ENCODE measurements at places on chromosomes 11 and 22. TPM values are rescaled to one million over a fixed set of nuclear protein-coding genes. Genes with fewer than 3 reads are reported as not detected.

- no peaks in the 10 kb centered on the region for H3K4me1 ChIP-seq
- no peak overlapping the region for H3K27ac ChIP-seq
- no peak for DNase-seq
- no peaks in the 10 kb centered on the region for H3K27me3 ChIP-seq
- no peaks in the 10 kb centered on the region for H3K36me3 ChIP-seq
These were observed 747.0 kb upstream of the LUZP2 start for GRCh38 chr11:23749762-23750430.

GRCh38 chr11:83549984-83550667 is 264.0 kb upstream of the CCDC90B start:
- no peak overlapping the region for H3K4me3 ChIP-seq
- H3K36me3 ChIP-seq = no peaks in the 10 kb centered on the region
- H3K27ac ChIP-seq = no peak overlapping the region
- H3K27me3 ChIP-seq = peaks cover 2% of the 10 kb centered on the region

GRCh38 chr11:79481795-79482194 is 41.0 kb upstream of the TENM4 start:
- H3K27me3 ChIP-seq = peaks cover 15% of the 10 kb centered on the region
- no peaks in the 10 kb centered on the region for H3K36me3 ChIP-seq
- H3K27ac ChIP-seq = no peak overlapping the region
- H3K4me3 ChIP-seq = no peak overlapping the region

- no peaks in the 10 kb centered on the region for H3K36me3 ChIP-seq
- H3K27ac ChIP-seq = no peak overlapping the region
- no peak overlapping the region for H3K4me3 ChIP-seq
- no peaks in the 10 kb centered on the region for H3K4me1 ChIP-seq
- H3K27me3 ChIP-seq = no peaks in the 10 kb centered on the region
- DNase-seq = no peak
These were observed 13.8 kb upstream of the FGF4 start for GRCh38 chr11:69788956-69789355.

GRCh38 chr22:37426706-37427134 is 559 bp downstream of the ELFN2 start:
- H3K36me3 ChIP-seq = no peaks in the 10 kb centered on the region
- H3K27ac ChIP-seq = no peak overlapping the region
- DNase-seq = no peak

DNA sequence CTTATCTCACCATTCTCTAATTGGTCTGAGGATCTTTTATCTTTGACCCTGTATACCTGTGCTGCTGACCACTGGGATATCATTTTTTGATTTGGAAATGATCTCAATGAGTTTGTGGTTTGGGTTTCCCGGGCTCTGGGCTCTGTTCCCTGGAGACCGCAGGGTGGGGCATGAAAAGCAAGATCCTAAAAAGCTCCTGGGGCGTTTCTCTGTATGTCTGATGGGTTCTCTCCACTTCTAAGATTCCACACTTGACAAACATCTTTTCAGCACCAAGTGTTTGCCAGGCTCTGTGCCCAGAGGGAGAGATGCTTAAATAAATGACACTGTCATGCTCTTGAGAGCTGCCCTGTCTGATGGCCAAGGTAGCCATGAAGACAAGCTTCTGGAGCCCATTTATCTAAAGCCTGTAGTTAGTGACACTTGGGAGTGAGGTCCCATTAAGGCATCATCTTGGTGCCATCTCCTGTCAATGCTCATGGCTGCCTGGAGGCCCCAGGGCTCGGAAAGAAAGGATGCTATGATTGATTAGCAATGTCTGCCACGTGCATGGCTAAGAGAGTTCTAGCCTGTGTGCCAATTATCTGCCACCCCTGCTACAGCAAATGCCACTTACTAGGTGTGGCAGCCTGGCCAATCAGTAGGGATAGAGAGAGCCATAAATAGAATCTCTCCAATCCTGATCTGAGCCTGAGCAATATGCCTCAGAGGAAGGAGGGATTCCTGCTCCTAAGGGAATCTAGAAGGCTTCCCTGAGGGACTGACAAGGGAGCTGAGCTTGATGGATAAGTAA is 531.6 kb downstream of the MN1 start:
- H3K4me1 ChIP-seq = peaks cover 47% of the 10 kb centered on the region
- no peak overlapping the region for H3K27ac ChIP-seq
- no peak for DNase-seq
- peaks cover 3% of the 10 kb centered on the region for H3K27me3 ChIP-seq
- H3K36me3 ChIP-seq = no peaks in the 10 kb centered on the region

Gene PHF21B
- 36.5 TPM for total RNA-seq

Data from neural crest cell (in vitro differentiated cells).